ENCODE measurements at places on chromosomes 3 and 15.

GRCh38 chr15:90099072-90099867 is 3.0 kb downstream of the IDH2 start:
- peak; percentile 30 for DNase-seq

DNA sequence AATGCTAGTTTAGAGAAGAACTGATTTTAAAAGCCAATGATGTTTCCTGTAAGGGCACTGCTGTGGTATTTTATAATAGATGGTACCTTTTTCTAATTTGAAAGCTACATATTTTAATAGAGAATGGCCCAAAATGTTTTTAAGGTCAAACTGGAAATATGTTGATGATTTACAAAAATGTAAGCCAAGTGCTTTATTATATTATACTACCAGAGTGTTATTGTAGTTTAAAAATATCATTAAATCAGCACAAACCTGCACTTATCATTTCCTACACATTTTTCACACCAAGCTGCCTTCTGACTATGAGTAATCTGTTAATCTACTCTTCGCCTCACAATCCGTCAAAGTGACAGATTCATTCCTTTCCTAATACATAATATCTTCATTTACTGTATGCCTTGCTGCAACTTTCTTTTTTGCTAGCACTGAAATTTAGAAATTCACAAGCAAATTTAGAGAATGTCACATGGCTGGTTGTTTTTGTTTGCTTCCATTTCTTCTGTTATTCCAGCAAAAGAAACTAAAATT is 126.4 kb upstream of the FAM3D start:
- DNase-seq = no peak

DNA sequence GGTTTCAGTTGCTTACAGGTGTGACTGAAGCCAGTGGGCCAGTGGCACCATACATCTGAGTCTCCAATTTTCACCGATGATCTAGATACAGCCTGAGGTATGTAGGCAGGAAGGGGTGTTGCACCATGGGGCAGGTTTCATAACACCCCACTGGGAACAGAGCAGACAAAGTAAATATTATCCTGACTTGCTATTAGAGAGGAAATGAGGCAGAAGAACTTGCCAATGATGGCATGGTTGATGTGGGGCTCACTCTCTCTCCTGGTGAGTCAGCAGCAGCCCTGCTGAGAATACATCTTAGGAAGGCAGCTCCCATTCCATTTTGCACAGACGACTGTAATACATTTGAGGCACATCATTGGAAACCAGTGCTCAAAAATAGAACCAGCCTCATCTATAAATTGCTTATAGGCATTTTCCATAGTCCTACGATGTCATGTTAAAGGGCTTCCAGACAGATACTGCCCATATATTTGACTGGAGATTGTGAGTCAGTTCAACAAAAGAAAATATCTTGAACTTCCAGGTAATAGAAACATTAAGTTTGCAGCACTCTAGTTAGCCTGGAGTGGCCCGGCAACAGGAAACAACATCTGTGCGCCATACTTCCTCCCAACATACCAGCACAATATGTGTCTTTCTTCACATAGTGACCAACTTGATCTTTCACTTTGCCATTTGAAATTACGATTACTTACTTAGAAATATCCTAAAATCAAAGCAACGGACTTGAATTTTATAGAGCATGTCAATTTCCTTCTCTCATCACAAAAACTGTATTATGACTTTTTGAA is 175.5 kb downstream of the NECTIN3 start:
- no peak for DNase-seq

GRCh38 chr3:157785102-157785826 is 282.0 kb upstream of the VEPH1 start:
- DNase-seq = no peak

GRCh38 chr3:133880287-133880686 is 15.4 kb downstream of the RAB6B start:
- no peak for DNase-seq

GRCh38 chr3:53253707-53254508 is 1.9 kb downstream of the TKT start:
- DNase-seq = no peak

DNA sequence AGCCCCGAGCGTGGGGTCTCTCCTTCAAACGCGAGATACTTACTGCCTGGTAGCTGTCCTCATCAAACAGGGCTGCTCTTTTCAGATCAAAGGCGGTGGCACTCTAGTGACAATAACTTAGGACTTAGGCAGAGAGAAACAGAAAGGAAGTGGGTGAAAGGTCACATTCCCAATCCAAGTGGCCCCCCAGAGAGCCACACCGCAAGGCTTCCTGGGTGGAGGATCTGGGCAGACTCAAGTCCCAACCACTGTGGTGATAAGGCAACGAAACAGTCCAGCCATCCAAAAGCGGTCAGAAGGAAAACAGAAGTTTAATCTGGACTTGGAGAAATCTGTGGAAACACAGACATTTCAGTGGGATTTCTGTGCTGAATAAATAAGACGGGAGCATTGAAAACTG is 227.2 kb downstream of the ADAMTS17 start:
- no peak for DNase-seq

- DNase-seq = no peak
Observed at GRCh38 chr3:136931606-136932005, 26.2 kb upstream of the IL20RB start.

- no peak for DNase-seq
Observed at GRCh38 chr15:55319537-55320237, 665 bp downstream of the PIGB start.

DNA sequence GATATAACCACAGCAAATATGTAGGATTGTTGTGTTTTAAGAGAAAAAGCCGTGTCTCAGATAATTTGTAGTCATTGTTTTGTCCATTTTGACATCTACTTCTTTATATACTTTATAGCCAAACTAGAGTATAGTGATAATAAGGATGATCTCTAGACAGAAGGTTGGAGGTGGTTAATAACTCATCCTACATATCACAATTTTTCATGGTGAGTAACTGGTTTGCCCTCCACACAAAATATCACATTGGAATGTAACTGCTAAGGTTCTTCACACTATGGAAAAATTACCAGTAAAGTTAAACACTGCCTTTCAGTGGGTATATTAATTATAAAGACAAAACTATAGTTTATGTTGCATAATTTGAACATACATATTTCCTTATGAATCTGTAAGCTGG is 380.7 kb downstream of the LPP start:
- no peak for DNase-seq

GRCh38 chr3:45782381-45782780 is 14.0 kb downstream of the SLC6A20 start:
- DNase-seq = no peak

DNA sequence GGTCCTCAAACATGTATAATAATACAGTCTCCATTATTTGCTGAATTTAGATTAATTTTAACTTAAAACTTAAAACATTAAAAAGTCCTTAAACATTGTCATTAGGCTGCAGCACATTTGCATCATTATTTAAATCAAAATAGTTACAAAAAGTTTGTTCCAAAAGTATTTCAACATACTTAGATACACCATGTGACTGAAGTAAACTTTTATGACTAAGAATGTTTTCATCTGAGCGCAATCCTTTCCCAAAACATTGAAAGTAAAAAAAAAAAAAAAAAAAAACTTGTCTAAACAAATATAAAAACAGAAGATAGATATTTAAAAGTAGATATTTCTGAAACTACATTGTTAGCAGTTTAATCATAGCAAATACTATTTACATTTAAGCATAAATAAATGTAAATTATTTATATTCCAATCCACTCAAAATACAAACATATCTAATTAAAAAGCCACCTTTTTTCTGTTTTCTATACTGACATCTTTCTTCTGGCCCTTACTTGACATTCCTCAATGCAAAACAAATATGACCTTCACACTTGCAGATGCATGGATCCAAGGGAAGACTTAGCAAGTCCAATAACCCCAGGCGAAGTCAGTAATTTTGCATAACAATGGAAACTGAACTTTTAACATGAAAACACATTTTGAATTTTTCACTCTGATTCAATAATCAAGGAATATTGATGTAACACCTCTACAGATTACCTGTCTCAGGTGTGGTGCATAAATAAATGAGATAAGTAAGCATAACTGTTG is 10.3 kb downstream of the FAM227B start:
- no peak for DNase-seq

DNA sequence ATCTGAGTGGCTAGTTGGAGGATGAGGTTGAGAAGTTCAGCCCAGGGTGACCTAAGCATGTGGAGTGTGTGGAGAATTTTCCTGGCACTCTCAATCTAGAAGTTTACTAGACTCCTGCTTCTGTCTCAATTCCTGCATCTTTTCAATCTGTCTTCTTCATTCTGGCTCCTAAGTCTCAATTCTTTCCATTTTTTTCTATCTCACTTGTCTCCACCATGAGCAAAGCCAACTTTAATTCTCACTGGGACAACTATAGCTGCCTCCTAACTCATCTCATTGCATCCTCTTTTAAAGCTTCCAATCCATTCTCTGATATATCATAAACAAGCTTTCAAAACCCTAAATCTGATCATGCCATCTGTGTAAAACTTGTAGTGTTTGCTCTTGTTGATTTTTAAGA is 569.3 kb downstream of the NAALADL2 start:
- no peak for DNase-seq

DNA sequence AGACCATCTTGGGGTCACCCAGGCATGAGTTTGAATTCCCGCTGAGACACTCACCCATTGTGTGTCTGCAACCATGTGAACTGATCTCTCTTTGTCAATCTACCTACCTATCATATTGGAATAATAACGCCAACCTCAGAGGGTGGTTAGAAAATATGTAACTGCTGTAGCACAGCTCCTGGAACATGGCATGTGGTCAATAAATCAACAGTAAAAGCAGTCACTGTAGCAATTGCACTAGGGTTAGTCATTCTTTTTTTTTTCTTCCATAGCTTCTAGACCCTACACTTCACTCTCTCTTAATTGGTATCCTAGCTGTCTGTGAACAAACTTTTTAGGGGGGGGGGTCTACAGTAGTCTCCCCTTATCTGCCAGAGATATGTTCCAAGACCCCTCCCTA is 64.2 kb upstream of the SLCO2A1 start:
- no peak for DNase-seq

DNA sequence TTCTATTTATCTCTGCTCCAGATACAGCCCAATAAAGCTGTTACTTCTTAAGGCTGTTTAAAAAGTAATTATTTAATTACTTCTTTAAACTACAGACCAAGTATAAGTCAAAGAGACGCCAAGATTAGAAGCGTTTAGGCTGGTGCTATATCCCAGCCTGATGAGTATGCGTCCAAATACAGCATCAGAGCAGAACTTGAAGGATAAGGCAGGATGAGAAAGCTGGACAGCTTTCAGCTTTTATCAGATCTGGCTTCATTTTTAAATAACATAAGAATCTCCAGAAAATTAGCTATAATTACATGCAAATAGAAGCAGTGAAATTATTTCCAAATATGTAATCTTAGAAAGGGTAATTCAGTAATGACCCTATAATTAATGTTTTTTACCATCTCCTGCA is 110.3 kb upstream of the MYO5C start:
- no peak for DNase-seq

- peak; percentile 14 for DNase-seq
Observed at GRCh38 chr15:89556413-89557262, 18.6 kb upstream of the TICRR start.

DNA sequence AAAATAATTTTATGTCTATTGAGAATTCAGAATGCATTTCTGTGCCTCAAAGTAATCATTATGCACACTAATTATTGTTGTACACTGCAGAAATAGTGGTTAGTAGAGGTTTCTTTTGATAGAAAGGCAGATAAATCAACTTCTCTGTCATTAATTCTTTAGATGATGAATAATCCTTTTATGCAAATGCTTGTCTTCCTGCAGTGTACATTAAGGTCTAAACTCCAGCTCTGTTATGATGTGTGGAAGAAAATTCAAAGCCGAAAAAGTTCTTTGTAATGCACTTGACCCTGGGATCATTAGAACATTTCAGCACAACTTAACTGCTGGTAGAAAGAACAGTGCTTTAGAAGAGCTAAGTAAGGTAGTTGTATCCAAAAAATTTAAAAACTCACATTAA is 353.0 kb downstream of the NLGN1 start:
- no peak for DNase-seq

DNA sequence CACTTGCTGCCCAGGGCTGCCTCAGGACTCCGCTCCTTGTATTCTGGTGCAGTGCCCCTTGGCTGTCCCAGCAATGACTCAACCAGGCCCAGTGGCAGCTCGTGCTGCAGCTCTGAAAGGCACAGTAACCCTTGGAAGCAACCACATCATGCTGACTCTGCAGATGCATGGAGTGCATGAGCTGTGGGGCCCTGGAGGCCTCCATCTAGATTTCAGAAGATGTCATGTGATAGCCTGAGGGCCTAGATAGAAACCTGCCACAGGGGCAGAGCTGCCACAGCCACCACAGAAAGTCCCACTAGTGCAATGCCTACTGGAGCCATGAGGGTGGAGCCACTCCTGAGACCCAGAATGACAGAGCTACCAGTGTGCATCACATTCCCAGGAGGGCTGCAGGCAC is 117.1 kb upstream of the SMAD3 start:
- no peak for DNase-seq

DNA sequence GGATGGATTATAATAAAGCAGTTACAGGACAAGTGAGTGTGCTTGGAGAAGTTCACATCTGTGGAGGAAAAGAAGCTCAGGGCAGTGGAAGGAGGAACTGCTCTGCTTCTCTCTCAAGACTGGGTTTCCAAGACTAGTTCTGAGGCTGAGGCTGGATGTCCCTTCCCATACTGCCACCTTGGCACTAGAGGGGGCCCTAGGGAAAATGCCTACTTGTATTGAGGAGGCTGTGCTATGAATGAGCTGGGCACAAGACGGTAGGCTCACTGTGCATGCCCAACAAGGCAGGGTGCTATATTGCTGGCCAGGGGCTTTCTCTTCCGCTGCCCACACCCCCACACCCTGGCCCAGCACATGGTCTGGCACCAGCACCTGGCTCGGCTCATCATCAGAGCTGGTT is 65.2 kb downstream of the SLCO2A1 start:
- DNase-seq = no peak

- peak; percentile 59 for DNase-seq
Observed at GRCh38 chr3:121660356-121661171, at the start of gene HCLS1. Gene HCLS1 (minus strand): TSS chr3:121660903. CDS start chr3:121658347, 2,556 bp downstream.

DNA sequence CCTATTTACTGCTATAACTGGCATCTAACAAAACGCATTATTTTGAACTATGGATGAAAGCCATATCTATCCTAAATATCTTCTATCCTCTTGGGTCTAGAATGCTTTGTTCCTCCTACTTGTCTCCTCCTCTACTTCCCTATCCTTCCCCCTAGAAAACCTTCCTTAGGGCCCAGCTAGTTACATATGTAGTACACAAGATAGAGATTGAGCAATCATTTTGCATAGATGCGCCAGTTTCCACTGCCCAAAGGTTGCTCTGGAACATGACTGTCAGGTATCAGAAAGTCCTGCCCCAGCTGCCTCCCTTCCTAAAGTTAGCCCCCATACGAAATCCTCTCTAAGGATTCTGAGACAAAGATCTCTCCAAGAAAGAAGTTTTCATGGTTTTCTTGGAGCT is 55.1 kb downstream of the GPR160 start:
- DNase-seq = no peak

DNA sequence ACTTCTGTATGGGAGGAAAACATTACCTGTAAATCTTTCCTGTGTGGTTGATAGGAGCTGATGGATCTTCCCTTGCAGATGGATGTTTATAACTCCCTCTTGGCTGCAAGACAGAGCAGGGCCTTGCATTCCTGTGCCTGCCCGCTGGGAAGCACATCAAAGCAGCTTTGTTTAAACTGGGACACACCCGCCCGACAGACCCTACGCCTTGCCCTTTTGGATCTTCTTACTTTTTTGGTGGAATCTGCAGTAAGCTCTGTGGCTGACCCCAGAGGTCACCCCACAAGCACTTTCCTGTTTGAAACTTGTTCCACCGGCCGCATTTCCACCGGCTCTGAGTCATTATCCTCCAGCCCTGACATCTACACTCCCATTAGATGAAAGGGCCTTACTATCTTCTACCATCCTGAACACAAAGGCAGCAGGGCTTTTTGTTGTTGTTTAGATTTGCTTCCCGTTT is 244.1 kb upstream of the STT3B start:
- no peak for DNase-seq

Measured in T follicular helper cell (primary cell).